EH (cell line): ENCODE measurements at places on chromosomes 3 and 15.

DNA sequence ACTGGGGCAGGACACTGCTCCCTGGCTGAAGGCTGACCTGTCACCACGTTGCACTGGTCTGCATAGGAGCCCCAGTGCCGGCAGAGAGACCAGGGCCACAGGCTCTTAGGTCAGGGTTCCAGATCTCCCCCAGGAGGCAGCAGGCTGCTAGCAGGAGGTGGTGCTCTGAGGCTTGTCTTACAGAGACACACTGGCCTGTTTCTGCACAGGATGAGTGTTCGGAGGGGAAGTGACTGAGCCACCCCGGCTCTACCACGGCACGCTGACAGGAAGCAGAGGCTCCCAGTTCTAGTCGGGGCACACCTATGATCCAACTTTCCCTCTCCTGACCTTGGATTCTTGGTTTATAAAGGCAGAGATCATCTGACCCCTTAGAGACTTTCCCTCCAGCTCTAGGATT is 8.6 kb downstream of the FBXL22 start:
- no peak for DNase-seq

DNA sequence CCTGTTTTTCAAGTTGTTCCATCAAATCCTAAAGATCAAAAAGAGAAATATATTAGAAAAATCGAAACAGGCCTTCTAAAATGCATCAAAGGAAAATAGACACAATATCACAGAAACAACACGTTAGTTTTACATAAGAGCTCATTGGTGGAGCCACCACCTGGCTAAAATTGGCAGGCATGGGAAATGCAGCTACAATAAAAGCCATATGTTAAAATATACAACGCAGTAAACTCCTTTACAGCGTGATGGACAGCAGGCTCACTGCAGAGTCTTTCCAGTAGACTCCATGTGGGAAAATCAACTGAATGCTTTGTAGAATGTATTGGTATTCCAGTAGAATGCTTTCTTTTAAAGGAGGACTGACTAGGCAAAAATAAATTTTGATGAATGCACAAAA is 40.9 kb upstream of the MYO5C start:
- no peak for DNase-seq

DNA sequence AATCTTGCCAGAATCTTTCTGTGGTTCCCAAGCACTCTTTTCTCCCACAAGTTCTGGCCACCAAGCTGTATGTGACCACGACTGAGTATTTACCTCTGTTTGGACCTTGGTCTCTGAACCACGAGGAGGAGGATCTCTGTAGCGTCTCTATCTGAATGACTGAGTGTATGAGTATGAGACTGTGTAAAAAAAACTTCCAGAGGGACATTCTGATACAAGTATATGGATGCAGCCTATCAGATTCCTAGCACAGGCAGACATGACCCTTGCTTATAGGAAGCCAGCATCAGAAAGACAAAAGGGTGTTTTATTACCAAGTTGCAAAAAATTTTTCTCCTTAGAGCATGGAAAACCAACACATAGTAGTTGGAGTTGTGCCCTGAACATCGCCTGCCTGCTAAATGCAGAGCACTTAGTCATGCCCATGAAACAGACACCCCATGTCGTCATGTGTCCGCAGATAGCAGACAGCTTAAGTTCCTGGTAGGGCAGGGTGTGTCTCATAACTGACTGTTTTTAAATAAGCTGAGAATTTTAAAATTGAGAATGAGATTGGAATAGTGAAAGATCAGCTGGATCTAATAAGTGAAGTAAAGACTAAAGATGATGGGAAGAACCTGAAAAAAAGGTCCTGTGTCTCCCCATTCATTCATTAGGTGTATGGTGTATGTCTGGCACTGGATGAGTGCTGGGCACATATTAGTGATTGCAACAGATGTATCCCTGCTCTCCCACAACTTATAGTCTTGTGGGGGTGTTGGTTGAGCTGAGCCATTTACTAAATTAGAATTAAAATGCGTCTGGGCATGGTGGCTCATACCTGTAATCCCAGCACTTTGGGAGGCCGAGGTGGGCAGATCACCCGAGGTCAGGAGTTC is 30.9 kb downstream of the DAG1 start:
- peak; percentile 98 for DNase-seq

DNA sequence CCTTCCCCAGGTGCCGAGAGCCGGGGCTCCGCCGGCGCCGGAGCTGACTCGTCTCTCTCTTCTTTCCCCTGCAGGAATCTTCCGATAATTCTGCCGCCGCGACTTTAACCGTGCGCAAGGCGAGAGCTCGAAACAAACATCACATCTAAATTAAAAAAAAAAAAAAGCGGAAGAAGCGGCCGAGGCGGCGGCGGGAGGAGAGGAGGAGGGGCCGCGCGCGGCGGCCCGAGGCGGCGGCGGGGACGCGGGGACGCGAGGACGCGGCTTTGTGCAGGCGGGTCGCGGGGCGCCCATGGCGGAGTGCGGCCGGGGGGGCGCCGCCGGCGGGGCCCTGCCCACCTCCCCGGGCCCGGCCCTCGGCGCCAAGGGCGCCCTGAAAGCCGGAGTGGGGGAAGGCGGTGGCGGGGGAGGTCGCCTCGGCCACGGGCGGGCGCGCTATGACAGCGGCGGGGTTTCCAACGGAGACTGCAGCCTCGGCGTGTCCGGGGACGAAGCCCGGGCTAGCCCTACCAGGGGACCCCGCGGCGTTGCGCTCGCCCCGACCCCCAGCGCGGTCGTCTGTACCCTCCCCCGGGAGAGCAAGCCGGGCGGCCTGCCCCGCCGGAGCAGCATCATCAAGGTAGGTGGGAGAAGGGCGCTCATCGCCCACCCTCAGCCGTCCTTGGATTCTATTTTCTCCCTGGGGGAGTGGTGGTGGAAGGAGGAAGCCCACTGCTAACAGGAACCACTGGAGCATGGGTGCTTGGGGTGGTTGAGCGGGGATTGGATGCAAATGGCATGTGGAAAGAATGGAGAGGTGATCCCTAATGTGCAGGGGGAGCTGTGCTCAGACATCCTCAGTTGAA is at the start of gene PLCL2:
Gene PLCL2 (plus strand): TSS at position 208 of the 845 bp plus-strand sequence. CDS start 85 bp downstream, at position 293.
- DNase-seq: peak; percentile 50

DNA sequence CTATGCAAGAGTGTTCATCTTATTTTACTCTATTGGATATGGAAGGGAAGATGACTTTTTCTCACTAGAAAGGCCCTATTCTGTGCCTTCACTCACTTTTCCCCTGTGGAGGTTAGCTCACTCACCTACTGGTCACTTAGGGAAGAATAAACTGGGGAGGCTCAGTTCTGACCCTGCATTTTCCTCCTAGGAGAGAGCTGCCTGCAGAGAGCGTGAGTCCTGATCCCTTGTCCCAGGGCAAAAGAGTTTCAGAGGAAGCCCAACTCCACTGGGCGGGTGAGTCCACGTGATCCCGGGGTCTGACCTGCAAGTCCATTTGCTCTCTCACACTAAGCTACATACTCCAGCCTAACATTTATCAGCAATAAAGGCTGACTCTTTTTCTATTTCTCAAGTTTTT is 8.4 kb downstream of the MORC1 start:
- no peak for DNase-seq

DNA sequence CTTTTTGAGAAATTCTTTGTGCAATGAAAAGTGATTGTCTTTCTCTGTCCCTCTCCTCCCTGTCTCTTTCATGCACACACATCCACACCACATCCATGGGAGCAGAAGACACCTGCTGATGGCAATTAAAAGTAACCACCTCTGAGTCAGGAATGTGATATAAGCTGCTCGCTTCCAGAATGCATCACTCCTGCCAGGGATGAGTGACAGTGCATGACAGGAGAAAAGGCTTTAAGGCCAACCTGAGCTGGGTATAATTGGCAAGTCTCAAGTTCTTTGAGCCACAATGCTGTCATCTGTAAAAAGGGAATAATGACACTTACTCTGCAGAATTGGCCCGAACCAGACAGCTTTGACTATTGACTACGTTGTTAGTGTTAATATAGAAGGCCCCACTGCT is 59.6 kb downstream of the UBP1 start:
- DNase-seq: no peak

- DNase-seq: peak; percentile 32
These were observed 106.5 kb downstream of the P3H2 start for GRCh38 chr3:190013943-190014924.

DNA sequence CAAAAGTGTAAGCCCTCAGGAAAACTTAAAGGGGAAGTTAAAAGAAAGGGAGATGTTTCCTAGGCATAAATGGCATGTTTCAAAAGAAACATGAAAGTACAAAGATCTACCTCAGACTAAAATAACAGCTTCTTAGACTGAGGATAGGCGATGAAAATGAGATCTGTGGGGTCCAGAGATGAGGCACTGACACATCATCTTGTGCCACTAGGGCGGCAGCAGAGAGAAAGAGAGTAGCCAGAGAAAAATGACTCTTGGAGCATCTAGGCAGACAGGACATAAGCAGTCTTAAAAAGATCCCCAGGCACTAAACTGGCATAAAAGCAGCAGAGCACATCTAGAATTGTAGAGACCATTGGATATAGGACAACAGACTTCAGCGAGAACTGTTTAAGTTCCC is 42.5 kb upstream of the RFX7 start:
- no peak for DNase-seq

DNA sequence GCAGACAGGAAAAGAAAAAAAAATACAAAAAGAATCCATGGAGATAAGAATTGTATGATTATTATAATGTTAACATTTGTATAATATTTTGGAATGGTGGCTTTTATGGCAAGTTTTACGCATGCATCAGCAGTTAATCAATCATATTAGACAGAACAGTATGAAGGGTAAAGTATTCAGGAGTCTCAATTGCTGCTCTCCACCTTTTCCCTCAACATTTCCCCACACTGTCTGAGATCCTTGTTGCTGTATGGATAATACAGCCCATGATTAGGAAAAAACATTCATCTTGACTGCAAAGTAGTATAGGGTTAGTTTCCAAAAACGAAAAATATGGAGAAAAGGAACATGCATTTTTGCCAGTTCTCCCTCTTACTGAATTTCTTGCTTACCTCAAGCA is 755.3 kb upstream of the ARPP21 start:
- DNase-seq: no peak

- DNase-seq: peak; percentile 17
These were observed 232.7 kb downstream of the MECOM start for GRCh38 chr3:169430707-169431404.

- no peak for DNase-seq
These were observed 598 bp upstream of the GMNC start for GRCh38 chr3:190863119-190863465.

GRCh38 chr15:36594556-36595090 is 15.2 kb downstream of the CDIN1 start:
- no peak for DNase-seq

GRCh38 chr3:48187301-48187578 is 977 bp downstream of the CDC25A start:
- DNase-seq: no peak

DNA sequence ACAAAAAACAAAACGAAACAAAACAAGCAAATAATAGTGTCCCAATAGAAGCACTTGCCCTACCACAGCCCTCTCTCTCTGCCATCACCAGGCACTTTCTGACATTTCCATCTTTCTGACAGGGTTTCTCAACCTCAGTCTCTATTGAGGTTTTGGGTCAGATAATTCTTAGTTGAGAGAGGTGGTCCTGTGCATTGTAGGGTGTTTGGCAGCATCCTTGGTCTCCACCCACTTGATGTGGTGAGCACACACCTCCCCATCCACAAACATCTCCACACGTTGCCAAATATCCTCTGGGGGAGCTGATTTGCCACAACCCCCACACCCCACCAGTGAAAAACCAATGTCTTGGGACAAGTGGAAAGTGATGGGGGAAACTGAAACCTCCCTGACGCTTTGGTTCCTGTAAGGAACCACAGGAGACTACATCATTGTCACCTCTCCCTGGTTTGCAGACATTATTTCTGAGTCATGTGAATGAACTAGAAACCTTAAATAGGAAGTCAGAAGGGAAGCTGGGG is 733.7 kb upstream of the CFAP20DC start:
- DNase-seq: no peak

- DNase-seq: peak; percentile 75
These were observed 21.3 kb upstream of the CAV3 start for GRCh38 chr3:8712045-8712907.

DNA sequence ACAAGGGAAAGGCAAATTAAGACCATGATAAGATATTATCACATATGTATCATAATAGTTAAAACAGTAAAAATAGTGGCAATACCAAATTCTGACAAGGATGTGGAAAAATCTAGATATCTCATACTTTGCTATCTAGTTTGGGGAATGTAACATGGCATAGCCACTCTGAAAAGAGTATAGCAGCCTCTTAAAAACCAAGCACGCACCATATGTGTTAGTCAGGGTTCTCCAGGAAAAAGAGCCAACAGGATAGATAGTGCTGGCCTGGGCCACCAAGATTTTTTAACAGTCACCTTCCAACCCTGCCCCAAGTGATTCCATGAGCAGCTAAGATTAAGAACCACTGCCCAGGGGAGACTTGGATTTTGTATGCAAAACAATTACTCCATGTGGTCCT is 48.5 kb upstream of the XCR1 start:
- no peak for DNase-seq

DNA sequence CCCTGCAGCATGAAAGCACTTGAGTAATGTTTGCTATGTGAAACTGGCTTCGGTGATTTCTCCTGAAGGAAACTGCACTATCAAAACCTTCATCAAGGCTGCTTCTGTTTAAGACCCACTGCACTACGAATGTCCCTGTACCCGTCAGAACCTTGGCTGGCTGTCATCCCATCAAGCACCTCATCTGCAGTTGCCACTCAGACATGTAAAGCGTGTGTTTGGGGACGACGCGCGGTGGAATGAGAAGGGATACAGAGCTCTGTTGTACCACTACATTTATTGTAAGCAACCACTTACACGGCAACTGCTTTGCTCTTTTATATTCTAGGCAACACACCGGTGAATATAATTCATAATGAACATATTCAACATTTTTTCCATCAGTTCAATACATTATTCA is 147.6 kb downstream of the TIGIT start:
- no peak for DNase-seq

- no peak for DNase-seq
These were observed 12.1 kb downstream of the SLC4A7 start for GRCh38 chr3:27471923-27472550.

DNA sequence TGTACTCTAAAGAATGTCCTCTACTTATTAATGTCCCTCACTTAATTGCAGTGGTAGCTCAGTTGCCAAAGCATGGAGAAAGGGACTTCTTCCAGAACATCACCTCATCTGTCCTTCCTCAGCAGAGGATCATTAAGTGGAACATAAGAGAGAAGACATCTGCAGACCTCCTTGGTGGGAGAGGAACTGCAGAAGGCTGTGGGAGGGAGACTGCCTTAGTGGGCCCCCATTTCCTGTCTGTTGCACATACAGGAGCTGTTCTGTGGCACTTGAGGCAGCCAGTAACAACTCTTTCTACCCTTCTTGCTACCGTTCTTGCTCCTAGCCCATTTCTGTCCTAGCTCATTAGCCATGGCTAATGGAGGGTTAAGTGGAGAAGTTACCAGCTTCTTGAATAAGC is 33.6 kb downstream of the HPS3 start:
- DNase-seq: no peak

- no peak for DNase-seq
These were observed 415.3 kb upstream of the WNT5A start for GRCh38 chr3:55902221-55902900.

DNA sequence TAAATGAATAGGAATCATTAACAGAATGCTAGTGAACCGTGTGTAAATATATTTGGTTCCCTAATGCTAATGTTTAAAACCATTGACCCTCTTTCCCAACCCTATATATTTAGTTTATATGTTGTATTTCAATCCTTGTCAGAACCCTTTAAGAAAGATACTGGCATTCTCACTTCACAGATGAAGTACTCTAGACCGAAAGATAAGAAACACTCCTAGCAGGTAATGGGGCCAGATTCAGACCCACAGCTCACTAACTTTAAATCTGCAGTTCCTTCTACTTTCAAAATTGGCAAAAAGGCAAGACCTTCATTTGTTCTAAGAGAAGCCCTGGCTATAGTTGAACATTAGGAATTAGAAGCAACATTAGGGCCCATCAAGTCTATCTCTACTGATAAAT is 42.3 kb upstream of the TM4SF4 start:
- no peak for DNase-seq
